ENCODE measurements at places on chromosomes 6 and 20.

GRCh38 chr6:35049900-35050756, 91.0 kb downstream of the TCP11 start:
- DNase-seq: no peak

DNA sequence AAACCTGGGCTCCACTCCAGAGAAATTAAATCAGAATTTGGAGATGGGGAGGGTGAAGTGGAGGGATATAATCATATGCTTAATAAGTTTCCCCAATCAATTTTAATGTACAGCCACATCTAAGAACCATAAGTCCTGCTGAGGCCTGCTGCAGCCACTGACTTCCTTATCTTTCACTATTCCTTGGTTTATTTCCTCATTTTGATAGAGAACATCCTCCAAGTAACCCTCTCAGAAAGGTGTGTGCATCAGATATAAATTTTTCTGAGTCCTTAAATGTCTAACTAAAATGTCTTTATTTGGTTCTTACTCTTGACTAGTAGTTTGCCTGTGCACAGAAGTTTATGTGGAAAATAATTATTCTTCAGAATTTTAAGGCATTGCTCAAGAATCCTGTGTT, 23.7 kb upstream of the SIRT5 start:
- no peak for DNase-seq

- DNase-seq: no peak
These were observed 21.9 kb downstream of the SAMD5 start for GRCh38 chr6:147530132-147531060.

DNA sequence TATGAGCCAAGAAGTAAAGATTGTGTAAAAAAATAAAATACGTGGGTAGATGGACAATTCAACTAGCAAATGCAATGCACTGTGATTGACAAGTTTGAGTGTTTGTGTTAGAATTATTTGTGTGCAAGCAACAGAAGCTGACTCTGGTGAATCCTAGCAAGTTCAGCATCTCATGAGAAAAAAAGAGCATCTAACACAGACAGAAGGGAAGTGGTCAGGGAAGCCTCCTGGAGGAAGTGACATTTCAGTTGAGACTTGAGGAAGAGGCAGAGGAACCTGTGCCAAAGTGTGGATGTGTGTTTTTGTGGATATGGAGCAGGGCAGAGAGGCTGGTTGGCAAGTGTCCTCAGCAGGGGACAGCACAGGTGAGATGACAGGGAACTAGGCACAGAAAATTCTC, 248.7 kb downstream of the ZNF217 start:
- no peak for DNase-seq

DNA sequence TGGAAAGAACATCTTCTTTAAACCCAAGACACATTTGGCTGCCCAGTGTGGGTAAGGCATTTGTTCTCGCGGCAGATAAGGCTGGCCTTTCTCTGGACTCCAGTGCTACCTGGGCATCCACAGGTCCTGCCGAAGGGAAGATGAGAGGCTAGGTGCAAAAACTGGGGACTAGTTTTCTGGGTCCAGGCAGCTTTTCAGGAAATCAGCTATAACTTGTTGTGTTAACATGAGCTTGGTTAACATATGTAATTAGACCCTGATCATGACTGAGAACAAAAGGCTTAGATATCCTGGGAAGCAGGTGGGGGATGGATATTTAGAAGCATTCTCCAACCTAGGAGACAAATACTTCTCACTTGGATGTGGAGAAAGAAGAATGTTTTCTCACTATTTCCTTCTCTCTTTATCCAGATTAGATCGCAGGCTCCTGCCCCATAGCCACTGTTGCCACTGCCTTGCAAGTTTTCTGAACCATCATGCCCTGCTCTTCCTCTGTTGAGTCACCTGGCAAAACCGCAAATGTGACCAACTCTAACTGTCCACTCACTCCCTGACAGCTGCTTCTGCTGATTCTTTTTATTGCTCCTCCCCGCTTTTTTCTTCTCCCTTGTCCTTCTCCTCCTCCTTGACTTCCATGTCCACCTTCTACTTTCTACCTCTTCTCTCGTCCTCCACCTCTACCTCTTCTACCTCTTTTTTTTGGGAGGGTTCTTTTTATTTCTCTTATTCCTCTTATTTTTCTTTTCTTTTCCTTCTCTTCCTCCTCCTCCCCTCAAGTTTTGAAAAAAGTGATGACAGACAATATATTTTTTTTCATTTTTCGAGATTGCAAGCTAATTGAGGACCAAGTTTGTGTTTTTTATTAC, 258.1 kb downstream of the UTRN start:
- no peak for DNase-seq

Measured in right kidney (tissue), 9 donors.